ENCODE measurements at places on chromosomes 1 and 21. TPM values are rescaled to one million over a fixed set of nuclear protein-coding genes. Genes with fewer than 3 reads are reported as not detected.

Gene EFNA3
- total RNA-seq = 4.5 TPM

Gene OR2M3
- not detected for total RNA-seq

Gene KRTAP19-1
- not detected for total RNA-seq

Gene CCDC30
- total RNA-seq = 3.2 TPM

Gene SPOCD1
- total RNA-seq = 7.3 TPM

GRCh38 chr1:96076589-96076988, 645.0 kb upstream of the PTBP2 start:
- H3K27ac ChIP-seq = no peak overlapping the region
- no peaks in the 10 kb centered on the region for H3K36me3 ChIP-seq
- no peak for DNase-seq
- H3K4me3 ChIP-seq = no peak overlapping the region
- H3K27me3 ChIP-seq = peaks cover 5% of the 10 kb centered on the region
- H3K4me1 ChIP-seq = no peaks in the 10 kb centered on the region

GRCh38 chr1:204479387-204480136, 15.0 kb downstream of the PIK3C2B start:
- H3K4me1 ChIP-seq = peaks cover 62% of the 10 kb centered on the region
- peaks cover 3% of the 10 kb centered on the region for H3K36me3 ChIP-seq
- no peak for DNase-seq
- H3K27me3 ChIP-seq = no peaks in the 10 kb centered on the region
- H3K27ac ChIP-seq = no peak overlapping the region

DNA sequence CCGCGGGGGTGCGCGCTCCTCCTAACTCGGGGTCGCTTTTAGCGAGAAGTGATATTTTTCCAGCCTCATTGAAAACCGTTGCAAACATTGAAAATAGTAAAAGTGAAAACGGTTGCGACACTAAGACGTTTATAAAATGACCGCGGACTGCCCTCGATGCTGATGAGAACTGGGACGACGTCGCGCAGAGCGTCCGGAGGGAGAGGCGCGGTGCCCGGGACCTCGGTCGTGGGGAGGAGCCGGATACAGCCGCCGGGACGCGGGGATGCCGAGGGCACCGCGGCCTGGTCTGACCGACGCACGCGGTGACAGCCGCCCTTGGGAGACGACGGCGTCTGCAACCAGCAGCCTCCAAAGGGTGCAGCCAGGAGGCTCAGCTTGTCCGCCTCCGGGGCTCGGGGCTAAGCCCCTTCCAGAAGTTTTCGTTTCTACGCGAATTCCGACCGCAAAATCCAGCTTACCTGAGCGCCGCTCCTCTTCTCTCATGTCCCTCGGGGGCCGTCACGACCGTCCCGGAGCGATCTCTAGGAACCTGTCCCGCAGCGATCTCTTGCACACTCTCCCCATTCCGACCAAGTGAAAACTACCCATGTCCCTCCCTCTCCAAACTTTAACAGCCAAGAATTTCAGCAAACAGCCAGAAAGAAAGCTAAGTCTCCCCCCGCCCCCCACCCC, 144.4 kb upstream of the ETS2 start:
- peaks cover 51% of the 10 kb centered on the region for H3K4me1 ChIP-seq
- H3K27me3 ChIP-seq = no peaks in the 10 kb centered on the region
- no peak for DNase-seq
- peak overlapping the region; percentile 87 for H3K4me3 ChIP-seq
- H3K36me3 ChIP-seq = peaks cover 3% of the 10 kb centered on the region

GRCh38 chr1:72412286-72412685, 129.9 kb upstream of the NEGR1 start:
- H3K36me3 ChIP-seq = no peaks in the 10 kb centered on the region
- H3K27me3 ChIP-seq = peaks cover 4% of the 10 kb centered on the region
- no peak overlapping the region for H3K4me3 ChIP-seq
- DNase-seq = no peak
- no peak overlapping the region for H3K27ac ChIP-seq

- H3K27me3 ChIP-seq = no peaks in the 10 kb centered on the region
- no peak overlapping the region for H3K4me3 ChIP-seq
- H3K27ac ChIP-seq = peak overlapping the region; percentile 65
- H3K4me1 ChIP-seq = peaks cover 36% of the 10 kb centered on the region
- no peak for DNase-seq
These were observed 17.5 kb downstream of the B3GALT5 start for GRCh38 chr21:39630191-39630591.

DNA sequence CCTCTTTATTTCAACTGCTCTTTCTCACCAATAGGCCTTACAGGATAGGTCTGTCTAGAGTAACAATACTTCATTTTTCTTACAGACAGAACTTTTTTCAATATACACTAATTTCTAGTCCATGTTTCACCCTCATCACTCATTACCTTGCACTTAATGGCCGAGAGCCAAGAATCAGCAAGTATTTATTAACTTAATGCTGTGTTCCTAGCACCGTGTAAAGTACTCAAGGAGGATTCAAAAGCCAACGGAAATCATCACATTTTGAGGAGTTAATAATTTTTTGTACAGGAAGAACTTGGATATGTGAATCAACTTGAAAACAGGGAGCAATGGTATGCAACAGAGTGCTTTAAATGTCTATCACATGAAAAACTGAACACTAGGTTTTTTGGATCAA, 102.0 kb downstream of the PTPN14 start:
- no peak overlapping the region for H3K4me3 ChIP-seq
- no peak for DNase-seq
- peak overlapping the region; percentile 70 for H3K27ac ChIP-seq
- no peaks in the 10 kb centered on the region for H3K27me3 ChIP-seq

GRCh38 chr21:16243396-16243795, 513.6 kb downstream of the USP25 start:
- H3K27me3 ChIP-seq = no peaks in the 10 kb centered on the region
- H3K4me1 ChIP-seq = peaks cover 13% of the 10 kb centered on the region
- no peak for DNase-seq
- no peak overlapping the region for H3K4me3 ChIP-seq
- H3K36me3 ChIP-seq = peaks cover 2% of the 10 kb centered on the region

- peaks cover 10% of the 10 kb centered on the region for H3K4me1 ChIP-seq
- peaks cover 3% of the 10 kb centered on the region for H3K27me3 ChIP-seq
These were observed 25.8 kb upstream of the ZNF648 start for GRCh38 chr1:182087304-182087703.

- no peaks in the 10 kb centered on the region for H3K27me3 ChIP-seq
- no peak for DNase-seq
- no peak overlapping the region for H3K4me3 ChIP-seq
- no peaks in the 10 kb centered on the region for H3K4me1 ChIP-seq
- no peaks in the 10 kb centered on the region for H3K36me3 ChIP-seq
These were observed 188.0 kb upstream of the C21orf91 start for GRCh38 chr21:18007121-18007520.

Data from chondrocyte (in vitro differentiated cells).